ENCODE measurements at places on chromosomes 11 and 22.

GRCh38 chr22:45793892-45794291 lies 122.3 kb downstream of the ATXN10 start:
- no peak for DNase-seq

- peak; percentile 35 for DNase-seq
Observed at GRCh38 chr11:47143322-47143721, 33.4 kb downstream of the ARFGAP2 start.

GRCh38 chr11:66637557-66638176 lies 836 bp upstream of the RBM4 start:
- no peak for DNase-seq

- DNase-seq = peak; percentile 15
Observed at GRCh38 chr22:19448076-19448607, 631 bp upstream of the C22orf39 start.

DNA sequence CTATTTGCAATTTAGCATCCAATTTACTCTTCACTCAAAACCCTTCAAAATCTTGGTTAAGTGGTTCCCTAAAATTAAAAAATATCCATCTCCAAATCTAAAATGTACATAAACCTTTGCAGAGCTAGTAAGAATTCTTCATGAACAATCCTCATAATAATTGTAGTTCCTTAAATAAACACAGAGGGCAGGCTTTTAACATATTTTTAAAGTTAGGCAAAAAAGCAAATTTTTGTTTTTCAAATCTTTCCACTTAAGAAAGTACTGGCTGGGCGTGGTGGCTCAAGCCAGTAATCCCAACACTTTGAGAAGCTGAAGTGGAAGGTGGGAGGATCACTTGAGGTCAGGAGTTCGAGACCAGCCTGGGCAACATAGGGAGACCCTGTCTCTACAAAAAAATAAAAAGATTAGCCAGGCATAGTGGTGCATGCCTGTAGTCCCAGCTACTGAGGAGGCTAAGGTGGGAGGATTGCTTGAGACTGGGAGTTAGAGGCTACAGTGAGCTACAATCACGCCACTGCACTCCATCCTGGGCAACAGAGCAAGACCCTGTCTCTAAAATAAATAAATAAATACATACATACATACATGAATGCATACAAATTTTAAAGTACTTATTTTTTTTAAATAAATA lies 25.1 kb upstream of the PLAAT3 start:
- no peak for DNase-seq

DNA sequence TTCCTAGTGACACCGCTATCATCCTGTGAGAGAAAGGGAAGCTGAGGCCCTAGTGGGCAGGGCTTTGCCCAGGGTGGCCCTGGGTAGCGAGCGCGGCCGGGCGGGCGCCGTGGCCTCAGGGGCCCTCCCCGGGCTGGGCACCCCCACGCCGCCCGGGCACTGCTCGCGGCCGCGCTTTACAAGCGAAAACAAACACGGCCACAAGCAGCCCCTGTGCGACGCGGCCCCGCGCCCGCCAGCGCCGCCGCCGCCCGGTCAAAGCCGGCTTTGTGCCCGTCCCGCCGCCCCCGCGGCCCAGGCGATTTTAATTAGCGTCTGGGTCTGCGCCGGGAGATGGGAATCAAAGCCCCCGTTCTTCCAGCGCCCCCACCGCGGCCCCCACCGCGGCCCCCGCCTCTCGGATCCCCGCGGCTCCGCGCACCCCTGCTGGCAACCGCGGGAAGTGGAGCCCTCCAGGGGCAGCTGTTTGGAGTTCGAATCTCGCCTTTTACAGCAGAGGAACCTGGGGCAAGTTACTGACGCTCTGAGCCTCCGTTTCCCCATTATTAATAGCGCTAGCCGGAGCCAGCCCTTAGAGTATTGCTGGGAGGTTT lies 47.9 kb downstream of the CHRDL2 start:
- no peak for DNase-seq

- DNase-seq = no peak
Observed at GRCh38 chr11:9626496-9627394, 37.1 kb upstream of the SWAP70 start.

DNA sequence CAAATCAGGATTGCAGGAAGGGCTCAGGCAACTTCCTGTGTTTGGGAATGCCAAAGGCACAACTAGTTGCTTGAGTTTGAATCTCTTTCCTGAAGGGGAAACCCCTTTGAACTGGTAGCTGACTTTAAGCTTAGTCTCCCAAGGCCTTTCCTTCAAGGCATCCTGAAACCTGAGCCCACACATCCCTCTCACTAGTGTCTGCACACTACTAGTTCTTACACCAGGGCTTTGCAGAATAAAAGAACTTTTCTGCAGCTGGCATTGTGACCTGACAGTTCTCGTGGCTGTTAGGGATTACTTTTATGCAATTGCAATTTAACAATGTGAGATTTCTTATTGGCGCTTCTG lies 95.4 kb downstream of the EXT2 start:
- no peak for DNase-seq

GRCh38 chr11:74135127-74135840 lies 35.5 kb downstream of the C2CD3 start:
- no peak for DNase-seq

DNA sequence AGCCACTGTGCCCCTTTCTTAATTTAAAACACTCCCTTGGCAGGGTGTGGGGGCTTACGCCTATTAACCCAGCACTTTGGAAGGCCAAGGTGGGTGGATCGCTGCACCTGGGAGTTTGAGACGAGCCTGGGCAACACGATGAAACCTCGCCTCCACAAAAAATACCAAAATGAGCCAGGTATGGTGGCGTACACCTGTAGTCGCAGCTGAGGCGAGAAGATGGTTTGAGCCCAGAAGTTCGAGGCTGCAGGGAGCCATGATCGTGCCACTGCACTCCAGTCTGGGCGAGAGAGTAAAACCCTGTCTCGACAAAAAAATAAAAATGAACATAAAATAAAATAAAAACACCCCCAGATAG lies 45.0 kb downstream of the LINC01488 start:
- DNase-seq = no peak

- no peak for DNase-seq
Observed at GRCh38 chr11:116870054-116870453, 32.6 kb upstream of the APOA1 start.

DNA sequence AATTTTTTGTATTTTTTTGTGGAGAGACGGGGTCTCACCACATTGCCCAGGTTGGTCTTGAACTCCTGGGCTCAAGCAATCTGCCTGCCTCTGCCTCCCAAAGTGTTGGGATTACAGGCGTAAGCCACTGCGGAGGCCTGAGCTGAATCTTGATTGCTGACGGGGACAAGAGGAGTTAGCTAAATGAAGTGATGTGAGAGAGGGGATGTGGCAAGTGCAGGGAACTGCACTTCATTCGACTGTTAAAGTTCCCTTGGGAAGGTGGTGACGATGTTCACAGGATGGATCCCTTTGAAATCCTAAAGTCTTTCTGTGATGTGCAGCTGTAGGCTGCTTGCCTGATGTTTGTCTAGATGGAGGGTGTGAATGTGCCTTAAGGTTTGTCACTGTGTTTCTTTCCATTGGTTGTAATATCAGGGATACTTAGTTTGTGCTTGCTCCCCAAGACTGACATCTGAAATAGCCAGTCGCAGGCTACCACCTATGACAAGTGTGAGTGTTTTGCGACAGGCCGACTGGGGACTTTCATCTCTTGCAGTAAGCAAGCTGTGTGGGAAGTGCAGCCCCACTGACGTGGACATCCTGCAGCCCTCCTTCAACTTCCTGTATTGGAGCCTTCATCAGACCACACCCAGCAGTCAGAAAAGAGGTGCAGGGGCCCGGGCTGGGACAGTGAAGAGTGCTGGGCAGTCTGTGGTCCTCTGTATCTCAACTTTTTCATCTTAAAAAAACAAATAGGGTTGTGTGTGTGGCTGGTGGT lies 19.6 kb upstream of the CCDC134 start:
- DNase-seq = peak; percentile 1

DNA sequence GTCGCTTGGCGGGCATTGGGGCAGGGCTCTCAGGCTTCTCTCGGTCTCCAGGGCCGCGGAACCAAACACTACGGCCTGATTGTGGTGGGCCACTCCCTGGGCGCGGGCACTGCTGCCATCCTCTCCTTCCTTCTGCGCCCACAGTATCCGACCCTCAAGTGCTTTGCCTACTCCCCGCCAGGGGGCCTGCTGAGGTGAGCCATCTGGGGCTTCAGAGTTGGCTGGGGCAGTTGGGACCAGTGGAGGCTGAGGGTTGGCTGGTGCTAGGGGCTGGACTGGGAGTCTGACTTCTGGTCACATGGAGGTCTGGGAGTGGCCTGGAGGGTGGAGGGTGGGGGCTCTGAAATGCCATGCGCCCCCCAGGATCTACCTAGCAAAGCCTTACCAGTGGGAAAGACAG lies 15.3 kb upstream of the MYRF start:
- DNase-seq = no peak

DNA sequence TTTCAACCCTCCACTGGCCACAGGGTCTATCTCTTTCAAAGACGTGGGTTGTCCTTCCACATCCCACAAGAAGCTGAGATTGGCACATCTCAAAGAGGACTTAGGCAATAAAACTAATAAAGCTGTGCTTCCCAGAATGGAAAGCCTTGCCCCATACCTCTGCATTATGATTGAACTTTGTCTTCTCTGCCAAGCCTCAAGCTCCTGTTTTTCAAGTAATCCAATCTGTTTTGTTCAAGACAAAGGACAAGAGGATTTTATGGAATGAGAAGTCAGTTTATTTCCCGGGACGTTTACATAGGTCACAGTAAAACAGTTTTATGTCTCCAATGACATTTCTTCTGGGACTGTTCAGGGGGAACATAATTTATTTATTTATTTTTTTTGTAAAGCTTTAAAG lies 108.4 kb downstream of the GALNT18 start:
- DNase-seq = no peak

- DNase-seq = no peak
Observed at GRCh38 chr22:50530877-50531545, 1.2 kb upstream of the TYMP start.

GRCh38 chr11:44256673-44257291 lies 53.2 kb downstream of the ALX4 start:
- no peak for DNase-seq

DNA sequence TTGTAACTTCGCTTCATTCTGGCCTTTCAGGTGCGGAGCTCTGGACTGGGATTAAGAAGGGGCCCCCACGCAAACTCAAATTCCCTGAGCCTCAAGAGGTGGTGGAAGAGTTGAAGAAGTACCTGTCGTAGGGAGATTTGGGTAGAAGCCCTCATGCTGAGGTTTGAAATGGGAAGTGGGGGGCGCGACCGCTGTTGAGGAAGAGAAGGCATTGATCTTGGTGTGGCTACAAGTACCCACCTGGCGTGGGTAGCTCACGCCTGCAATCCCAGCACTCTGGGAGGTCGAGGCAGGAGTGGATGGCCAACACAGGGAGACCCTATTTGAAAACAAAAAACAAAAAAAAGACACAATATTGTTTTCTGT lies 779 bp downstream of the SELENOH start:
- no peak for DNase-seq

- no peak for DNase-seq
Observed at GRCh38 chr11:19164230-19164855, 37.4 kb downstream of the CSRP3 start.

- no peak for DNase-seq
Observed at GRCh38 chr11:131599285-131599684, 228.9 kb downstream of the NTM start.

DNA sequence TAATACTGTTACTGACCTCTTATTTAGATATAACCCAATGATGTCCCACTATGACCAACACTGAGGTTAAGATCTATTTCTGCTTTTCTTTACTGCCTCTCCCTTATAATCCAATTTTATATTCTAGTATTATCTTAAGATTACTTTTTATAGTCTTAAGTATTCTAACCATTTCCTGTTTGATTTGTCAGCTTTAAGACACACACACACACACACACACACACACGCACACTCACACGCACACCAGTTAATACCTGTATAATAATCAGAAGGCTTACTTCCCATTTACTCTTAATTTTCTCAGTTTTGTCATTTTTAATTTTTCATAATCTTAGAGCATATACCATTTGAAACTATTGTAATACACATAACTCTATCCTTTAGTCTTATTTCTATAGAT lies 226.0 kb upstream of the C11orf87 start:
- no peak for DNase-seq

- DNase-seq = no peak
Observed at GRCh38 chr11:64456509-64457320, 97.8 kb downstream of the RPS6KA4 start.

- no peak for DNase-seq
Observed at GRCh38 chr11:95059046-95059445, 7.7 kb upstream of the SRSF8 start.

GRCh38 chr11:134528453-134528852 lies 116.4 kb upstream of the B3GAT1 start:
- no peak for DNase-seq

DNA sequence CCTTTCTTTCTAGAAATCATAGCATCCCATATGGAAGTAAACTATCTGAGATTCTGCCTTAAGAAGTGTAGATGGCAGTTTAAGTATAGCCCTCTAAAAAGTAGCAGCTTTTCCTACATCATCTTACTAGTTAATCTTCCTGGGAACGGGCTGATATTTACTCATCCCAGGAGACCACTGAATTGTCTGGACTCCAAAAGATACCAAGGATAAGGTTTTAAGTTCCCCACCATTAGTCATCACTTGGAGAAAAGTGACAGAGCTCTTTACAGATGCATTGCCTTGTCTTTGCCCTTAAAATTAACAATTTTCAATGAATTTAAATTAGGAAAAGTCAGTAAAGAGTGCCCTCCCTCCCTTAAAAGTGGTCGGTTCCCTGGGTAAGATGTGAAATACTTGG lies 129.5 kb downstream of the MAML2 start:
- DNase-seq = peak; percentile 58

DNA sequence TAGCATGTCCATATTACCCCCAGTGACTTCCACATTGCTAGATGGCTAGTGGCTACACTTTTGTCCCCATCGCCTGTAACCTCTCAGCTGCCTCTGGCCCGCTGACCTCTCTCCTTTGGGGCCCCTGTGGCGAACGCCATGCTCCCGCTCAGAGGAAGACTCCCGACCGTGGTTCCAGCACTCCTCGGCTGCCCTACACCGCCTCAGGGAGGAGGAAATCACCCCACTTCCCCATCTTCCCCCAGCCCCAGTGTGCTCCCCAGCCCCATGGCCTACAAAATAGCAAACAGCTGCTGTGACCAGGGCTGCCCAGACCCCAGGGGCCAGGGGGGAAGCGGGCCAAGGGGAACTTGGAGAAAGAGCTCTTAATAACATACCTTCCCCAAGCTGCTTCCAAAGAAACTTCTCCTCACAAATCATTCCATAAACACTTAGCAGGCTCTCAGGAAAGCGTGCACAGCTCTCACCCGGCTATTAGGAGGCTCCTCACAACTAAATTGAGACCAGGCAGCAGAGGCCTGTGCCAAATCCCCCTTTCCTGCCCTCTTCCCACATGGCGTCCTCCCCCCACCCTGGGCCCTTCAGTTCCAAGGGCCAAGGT lies 63.5 kb upstream of the WNT11 start:
- DNase-seq = no peak

- DNase-seq = no peak
Observed at GRCh38 chr11:73227571-73228211, 9.6 kb downstream of the P2RY2 start.

DNA sequence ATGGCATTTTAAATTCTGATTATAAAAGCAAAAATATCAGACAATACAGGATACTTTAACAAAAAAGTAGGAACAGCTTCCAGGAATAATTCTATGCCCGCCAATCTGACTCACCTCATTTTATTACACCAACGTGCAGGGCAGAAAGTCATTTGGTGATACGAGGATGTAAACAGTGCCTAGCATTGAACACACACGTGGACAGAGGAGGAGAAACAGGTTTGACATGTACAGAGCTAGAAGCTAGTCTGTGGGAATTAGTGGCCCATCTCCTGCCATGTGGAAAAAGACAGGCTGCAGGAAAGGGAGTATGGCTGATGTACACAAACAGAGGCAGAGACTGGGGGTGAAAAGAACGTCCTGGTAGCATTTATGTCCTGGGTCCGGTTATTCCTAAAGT lies 9.0 kb upstream of the SPINDOC start:
- no peak for DNase-seq

- no peak for DNase-seq
Observed at GRCh38 chr22:44155115-44155514, 25.6 kb upstream of the PARVG start.

Data from fibroblast of skin of left biceps (primary cell).